ENCODE measurements at places on chromosomes 4 and X.

DNA sequence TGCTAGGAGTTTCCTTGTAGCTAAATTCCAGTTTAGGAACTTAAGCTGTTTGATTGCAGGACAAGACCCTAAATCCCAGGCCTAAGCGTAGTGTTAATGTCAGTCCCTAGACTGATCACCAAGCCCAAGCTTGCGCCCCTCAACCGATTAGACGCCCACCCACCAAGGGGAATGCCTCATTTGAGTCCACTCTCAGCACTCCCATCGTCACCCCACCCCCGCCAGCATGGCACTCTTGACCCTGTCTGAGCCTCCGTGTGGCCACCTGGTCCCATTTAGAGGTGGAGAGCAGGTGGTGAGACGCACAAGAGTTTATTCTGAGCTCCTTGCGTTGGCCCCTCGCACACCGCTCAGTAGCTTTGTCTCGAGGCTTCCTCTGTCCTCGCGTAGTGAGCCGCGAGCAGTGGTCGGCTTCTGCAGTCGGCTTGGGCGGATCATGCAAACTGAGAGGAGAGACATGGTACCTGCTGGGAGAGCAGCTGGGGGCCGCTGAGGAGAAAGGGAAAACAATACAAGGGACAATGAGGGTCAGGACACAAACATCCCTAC is 48.5 kb upstream of the ZNF157 start:
- no peak for DNase-seq

- DNase-seq: no peak
Measured at GRCh38 chr4:73341454-73341853, 62.6 kb upstream of the ALB start.

- DNase-seq: no peak
Measured at GRCh38 chr4:17094159-17094875, 195.9 kb upstream of the LDB2 start.

DNA sequence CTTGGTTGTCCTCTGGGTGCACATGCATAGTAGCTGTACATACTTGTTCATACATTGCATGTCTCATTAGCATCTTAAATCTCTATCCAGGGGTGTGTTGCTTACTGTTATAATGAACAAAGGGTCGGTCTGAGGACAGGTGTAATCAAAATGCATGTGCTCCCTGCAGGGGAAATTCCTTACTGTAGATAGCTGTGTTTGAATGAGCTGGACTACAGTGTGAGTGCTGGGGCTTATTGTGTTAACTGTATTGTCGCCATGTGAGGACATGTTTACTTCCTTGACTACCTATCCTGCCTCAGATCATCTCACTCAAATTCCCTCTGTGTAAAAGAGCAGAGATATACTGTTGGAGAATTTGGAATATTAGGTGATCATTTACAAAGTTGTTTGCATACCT is 98.7 kb downstream of the KLHL34 start:
- DNase-seq: no peak

DNA sequence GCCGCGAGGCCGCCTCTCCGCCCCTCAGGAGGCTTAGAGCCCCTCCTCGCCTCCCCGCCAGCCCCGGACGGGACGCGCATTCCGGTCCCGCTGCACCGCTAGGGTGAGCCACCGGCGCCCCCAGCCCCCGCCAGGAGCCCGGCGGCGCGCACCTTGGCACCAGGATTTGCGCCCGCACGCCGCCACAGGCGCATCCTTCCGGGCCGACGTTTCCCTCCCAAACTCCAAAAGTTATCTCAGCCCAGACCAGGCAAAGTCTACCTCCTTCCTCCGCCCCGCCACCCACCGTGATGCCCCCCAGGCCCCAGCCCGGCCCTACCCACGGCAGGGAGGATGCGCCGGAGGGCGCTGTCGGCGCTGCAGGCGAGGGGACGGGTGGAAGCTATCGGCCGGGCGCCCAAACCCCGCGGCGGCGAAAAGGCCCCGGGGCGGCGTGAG is 538 bp downstream of the SCML2 start:
- no peak for DNase-seq

- no peak for DNase-seq
Measured at GRCh38 chrX:131626681-131627296, 82.9 kb downstream of the OR13H1 start.

GRCh38 chr4:40601641-40602040 is 28.0 kb downstream of the RBM47 start:
- no peak for DNase-seq

GRCh38 chrX:134163836-134164235 is 73.1 kb upstream of the CCDC160 start:
- DNase-seq: no peak

DNA sequence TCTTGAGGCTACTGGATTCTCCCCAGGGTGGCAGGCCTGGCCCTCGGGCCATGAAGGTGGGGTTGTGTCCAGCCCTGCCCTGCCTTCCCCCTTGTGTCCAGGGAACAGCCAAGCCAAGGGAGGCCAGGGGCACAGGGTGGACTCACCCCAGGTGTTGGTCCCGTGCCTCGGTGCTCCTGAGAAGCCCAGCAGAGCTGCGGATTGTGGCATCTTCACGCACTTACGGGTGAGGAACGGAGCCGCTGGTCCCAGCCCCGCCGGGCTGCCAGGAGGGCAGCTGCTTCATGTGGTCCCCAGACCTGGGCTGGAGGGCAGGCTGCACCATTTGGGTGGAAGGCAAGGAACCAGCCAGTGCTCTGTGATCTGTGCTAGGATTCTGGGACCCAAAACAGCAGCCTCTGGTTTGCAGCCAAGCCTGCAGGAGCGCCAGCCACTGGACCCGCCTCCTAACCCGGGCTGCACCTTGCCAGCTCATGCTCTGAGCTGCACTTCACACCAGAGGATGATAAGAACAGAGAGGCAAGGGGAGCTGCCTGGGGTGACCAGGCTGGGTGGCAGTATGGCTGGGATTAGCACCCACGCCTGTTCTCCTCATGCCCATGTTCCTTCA is 36.1 kb upstream of the HMX1 start:
- DNase-seq: no peak

GRCh38 chr4:174929346-174929745 is 11.2 kb downstream of the ADAM29 start:
- DNase-seq: no peak

DNA sequence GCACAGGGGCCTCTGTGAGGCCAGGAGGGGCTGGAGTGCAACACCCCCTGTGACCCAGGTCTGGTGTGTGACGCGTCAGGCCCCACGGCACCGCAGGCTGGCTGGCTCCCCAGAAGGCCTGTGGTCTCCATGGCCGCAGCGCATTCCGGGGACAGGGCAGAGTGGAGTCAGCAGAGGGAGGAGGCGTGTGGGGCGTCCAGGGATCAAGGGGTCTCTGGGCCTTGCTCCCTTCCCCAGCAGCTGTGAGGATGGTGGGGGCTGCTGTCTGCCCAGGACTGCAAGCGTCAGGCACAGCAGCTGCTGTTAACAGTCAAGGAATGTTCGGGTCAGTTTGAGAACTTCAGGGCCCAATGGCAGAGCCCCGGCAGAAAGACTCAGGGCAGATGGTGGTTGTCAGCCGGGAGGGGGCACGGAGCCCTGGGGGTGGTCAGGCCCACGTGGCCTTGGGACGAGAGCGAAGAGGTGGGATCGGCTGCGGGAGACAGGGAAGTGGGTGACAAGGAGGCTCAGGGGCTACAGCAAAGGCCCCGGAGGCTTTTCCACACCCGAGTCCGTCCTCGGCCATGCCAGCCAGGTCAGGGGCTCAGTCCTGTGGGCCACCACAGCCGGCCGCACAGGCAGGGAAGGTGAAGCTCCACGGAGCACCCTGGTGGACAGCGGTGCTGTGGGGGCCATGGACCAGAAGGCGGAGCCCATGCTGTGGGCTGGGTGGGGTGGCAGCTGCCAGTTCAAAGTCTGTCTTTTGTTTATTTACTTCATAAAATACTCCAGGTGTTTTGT is 18.3 kb downstream of the PCGF3 start:
- no peak for DNase-seq

DNA sequence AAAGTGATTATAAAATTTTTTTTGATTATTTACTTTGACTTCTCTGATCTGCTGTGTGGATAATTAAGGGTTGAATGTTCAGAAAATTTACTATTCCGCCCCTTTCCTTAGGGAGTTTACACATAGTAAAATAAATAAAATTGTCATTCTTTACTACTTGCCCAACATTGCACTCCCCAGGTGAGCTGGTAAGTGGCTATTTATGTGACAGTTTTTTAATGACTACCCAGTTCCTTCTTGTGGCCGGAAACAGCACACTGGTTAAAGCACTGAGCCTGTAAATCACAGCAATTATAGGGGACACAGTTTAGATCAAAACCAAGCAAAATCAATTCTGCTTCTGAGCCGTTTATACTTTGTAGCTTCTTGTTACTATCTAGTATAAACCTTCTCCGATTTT is 158.1 kb downstream of the FHIP1A start:
- DNase-seq: no peak

DNA sequence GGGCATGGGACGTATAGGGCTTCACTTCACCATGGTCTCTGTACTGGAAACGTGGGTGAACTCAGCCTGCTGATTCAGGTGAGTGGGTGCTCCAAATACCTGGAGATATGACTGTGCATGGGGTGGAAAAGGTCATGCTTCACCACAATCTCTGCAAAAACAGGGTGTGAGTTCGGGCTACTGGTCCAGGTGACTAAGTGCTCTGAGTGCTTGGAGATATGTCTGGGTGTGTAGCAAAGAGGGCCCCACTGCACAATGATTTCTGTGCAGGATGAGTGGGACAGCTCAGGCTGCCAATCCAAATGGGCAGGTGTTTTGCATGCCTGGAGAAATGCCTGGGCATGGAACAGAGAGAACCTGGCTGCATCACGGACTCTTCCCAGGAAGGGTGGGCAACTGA is 11.2 kb upstream of the CPXCR1 start:
- no peak for DNase-seq

GRCh38 chr4:110527156-110527555 is 51.2 kb downstream of the ENPEP start:
- no peak for DNase-seq

DNA sequence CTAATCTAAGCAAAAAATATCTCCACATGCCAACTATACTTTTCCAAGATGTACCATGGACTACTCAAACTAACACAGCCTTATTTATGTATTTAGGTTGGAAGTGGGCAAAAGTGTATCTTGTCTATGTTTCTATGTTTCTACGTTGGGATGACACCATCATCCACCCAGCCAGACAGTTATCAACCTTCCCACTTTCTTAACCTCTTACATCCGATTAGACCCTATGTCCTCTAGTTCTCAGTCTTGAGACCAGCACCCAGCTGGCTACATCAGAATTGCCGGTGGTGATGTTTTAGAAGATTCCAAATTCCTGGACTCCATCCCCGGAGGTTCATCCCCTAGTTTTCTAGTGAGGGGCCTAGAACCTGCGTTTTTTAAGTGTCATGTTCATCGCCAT is 1.0 kb upstream of the AASDH start:
- no peak for DNase-seq

GRCh38 chr4:120431180-120431579 is 364.5 kb upstream of the MAD2L1 start:
- DNase-seq: no peak

- no peak for DNase-seq
Measured at GRCh38 chrX:7996414-7996813, 69.2 kb upstream of the PNPLA4 start.

GRCh38 chr4:10029403-10029802 is 8.1 kb upstream of the SLC2A9 start:
- DNase-seq: no peak

- no peak for DNase-seq
Measured at GRCh38 chr4:106671716-106672115, 303.1 kb upstream of the GIMD1 start.

DNA sequence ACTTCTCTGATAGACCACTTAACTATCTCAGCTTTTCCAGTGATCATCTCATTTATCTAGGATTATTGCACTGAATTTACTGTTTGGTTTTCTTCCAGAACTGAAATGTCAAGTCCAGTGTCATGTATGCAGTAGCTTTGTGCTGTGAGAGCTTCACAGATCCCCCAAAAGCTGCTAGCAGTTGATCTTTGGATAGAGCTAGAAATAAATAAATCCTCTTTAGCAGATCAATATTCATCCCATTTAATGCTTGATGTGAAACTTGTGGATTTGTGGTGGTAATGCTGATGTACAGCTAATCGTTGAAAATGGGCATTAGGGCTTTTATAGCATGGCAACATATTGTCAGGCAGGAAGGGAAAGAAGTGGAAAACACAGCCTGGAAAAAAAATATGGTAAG is 509.6 kb upstream of the FAM241A start:
- DNase-seq: no peak

GRCh38 chrX:130555757-130556156 is 154.0 kb downstream of the RBMX2 start:
- DNase-seq: no peak

DNA sequence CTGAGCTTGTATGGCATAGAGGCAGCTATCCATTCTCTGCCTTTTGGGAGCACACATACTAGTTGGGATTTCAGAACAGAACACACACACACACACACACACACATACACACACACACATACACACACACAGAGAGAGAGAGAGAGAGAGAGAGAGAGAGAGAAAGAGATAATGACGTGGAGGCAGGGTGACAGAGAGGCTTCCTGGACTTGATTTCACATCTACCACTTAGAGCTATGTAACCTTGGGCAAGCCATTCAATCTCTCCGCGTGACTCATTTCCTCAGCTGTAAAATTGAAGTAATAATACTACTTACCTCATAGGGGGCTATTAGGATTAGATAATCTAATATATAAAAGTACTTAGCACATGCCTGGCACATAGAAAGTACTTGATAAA is 12.3 kb upstream of the GRIA3 start:
- DNase-seq: no peak

GRCh38 chr4:27716693-27717430 is 856.2 kb downstream of the STIM2 start:
- DNase-seq: no peak

DNA sequence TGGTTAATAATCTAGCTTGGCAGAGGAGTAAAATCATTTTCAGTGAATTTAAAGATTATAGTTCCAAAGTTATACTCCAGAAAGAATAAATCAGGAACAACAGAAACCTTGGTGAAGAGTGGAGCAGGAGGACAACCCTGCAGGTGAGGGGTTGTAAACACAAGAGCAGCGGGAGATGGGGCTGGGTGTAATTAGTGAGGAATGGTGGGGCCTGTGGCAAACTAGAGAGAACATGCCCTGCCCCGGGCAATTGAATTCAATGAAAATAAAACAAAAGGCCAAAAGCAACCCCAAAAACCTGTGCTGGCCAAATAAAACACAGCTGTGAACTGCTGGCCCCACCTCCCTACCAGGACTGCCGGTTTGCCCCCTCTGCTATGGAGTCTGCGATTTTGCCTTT is 325.2 kb downstream of the NR3C2 start:
- DNase-seq: no peak

DNA sequence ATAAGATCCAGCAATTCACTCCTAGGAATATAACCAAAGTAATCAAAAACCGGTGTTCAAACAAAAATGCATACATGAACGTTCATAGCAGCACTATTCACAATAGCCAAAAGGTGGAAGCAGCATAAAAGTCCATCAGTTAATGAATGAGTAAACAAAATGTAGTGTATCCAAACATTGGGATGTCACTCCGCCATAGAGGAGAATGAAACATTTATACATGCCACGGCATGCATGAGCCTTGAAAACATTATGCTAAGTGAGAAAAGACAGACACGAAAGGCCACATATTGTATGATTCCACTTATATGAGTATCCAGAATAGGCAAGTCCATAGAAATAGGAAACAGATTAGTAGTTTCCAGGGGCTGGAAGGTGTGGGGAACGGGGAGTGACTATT is 11.0 kb upstream of the PDLIM3 start:
- DNase-seq: no peak

Measured in cerebellar nuclear complex (tissue), 1 donor.